ENCODE measurements at places on chromosomes 16 and 17. TPM values are rescaled to one million over a fixed set of nuclear protein-coding genes. Genes with fewer than 3 reads are reported as not detected.

GJC1 gene
- 1.2 TPM for total RNA-seq

DNA sequence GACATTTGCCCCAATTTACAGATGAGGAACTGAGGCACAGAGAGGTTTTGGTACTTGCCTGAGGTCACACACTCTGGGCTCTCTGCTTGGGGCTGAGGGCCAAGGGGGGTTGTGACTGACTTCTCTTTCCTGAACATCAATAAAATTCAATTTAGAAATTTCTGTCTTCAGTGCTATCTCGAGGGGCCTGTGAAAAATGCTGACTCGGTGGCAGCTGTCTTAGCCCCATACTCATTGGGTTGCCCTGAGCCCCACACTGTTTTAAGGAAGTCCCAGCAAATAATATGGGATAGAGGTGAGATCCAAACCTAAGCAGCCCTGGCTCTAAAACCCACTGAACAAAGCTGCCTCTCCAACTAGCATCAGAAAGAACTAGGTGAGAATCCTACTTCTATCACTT lies 7.0 kb upstream of the BRCA1 start:
- no peak for DNase-seq

- no peak for DNase-seq
These were observed 22.5 kb upstream of the NKD1 start for GRCh38 chr16:50525716-50526115.

- DNase-seq: no peak
These were observed 2.7 kb downstream of the KRT35 start for GRCh38 chr17:41478237-41478636.

- DNase-seq: no peak
These were observed 5.0 kb downstream of the CX3CL1 start for GRCh38 chr16:57377080-57377841.

GRCh38 chr16:1825864-1826690 lies 548 bp downstream of the HAGH start:
- peak; percentile 52 for DNase-seq

DNA sequence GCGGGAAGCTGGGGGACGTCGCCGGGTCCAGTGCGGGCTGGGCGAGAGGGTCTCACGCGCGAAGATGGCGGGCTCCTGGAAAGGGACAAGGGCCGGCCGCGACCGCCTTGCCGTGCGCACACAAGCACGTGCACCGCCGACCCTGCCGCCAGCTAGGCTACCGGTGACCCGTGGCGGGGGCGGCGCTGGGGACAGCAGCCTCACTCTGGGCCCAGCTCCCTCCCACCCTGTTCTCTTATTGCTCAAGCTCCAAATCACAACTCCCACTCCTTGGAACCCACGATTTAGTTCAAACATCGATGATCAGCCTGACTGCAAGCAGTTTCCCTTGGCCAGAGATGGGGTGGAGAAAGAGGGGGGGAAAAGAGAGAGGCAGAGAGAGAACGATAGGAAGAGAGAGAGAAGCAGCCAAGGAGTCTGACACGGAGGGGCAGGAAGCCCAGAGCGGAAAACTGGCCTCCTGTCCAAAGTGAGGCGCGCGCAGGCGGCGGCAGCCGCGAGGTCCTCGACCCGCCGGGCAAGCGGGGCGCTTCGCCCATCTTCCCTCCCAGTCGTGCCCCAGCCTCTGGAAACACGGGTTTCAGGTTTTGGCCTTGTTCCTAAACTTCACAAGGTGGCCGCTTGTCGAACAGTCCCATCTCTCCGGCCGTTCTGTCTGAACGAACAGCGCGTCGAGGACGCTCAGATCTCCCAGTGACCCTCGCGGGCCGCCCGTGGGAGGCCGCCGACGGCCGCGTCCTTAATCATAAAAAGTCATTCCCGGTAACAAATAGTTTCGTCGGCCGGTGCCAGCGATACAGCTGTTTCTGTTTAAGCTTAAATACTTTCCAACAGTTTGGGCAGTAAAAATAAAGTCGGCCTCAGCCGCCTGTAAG lies 1.7 kb upstream of the CBX8 start:
- DNase-seq: no peak

Measured in liver (tissue), 10 donors.